ENCODE measurements at places on chromosomes 1 and 21.

DNA sequence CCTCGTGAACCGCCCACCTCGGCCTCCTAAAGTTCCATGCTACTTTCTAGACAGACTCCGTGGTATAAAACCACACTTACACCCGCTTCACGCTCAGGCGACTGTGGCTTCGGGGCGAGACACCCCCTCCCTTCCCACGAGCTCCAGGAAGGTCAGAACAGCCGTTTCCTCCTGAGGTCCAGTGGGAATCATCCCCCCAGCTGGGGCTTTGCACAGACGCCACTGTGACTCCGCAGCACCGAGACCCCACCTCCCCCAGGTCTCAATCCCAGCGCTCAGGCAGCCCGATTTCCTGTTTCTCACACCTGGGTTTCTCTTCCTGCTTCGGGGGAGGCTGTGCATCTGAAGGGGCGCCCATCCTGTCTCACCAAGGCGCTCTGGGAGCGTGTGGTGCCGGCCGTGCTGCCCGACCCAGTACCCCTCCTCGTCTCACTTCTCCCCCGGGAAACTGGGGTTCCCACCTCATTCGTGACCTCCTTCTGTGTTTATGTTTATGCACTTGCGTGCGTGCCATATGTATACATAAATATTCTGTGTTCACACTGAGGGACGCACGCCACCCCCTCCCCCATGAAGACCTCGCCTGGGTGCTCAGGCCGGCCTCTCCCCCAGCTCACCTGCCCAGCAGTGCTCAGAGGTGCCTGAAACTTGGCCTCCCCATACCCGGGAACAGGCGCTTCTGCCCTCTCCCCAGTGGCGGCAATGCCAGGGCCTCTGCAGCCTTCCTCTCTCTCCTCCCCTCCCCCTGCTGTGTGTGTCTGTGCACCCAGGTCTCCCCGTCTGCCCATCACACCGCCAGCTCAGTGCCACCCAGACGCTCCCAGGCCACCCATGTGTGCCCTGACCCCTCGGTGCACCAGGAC is 14.6 kb downstream of the SLC35E2B start:
- no peak for DNase-seq

DNA sequence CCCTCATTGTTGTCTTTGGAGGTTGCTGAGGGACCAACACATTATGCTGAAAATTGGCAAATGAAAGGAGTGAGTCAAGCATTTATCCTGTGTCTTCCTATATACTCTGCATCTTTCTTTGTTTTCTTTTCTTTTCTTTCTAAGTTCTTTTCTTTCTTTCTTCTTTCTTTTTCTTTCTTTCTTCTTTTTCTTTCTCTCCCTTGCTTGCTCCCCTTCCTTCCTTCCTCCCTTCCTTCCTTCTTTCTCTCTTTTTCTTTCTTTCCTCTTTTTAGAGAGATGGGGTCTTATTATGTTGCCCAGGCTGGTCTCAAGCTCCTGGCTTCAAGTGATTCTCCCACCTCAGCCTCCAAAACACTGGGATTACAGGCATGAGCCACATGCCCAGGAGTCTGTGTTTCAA is 28.3 kb upstream of the COX20 start:
- DNase-seq = no peak

GRCh38 chr1:5597991-5598823 is 394.0 kb downstream of the NPHP4 start:
- DNase-seq = no peak

- no peak for DNase-seq
Observed at GRCh38 chr1:89735479-89735878, 85.4 kb upstream of the LRRC8D start.

GRCh38 chr1:17405898-17406759 is 33.3 kb downstream of the RCC2 start:
- peak; percentile 27 for DNase-seq

DNA sequence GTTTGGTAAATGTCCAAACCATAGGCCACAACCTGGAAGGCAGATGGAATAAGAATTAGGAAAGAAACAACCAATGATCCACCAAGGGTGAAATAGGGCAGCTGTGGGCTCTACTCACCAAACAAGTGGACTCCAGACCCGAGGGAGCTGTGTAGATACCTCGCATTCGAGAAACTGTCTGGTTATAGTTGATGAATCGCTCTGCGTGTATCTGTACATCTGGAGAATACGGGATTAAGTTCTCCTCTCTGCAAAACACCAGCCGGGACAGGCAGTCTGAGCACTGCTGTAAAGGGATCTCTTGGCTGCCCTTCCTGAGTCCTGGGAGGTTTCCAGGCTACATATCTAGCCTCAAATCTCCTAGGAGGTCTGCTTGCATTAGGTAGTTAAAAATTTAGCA is 9.4 kb upstream of the UBR4 start:
- no peak for DNase-seq

GRCh38 chr1:198212675-198213074 is 55.9 kb downstream of the NEK7 start:
- peak; percentile 63 for DNase-seq

- no peak for DNase-seq
Observed at GRCh38 chr21:46295996-46296752, 10.0 kb downstream of the YBEY start.

- DNase-seq = no peak
Observed at GRCh38 chr1:17061892-17062291, 8.1 kb upstream of the SDHB start.

DNA sequence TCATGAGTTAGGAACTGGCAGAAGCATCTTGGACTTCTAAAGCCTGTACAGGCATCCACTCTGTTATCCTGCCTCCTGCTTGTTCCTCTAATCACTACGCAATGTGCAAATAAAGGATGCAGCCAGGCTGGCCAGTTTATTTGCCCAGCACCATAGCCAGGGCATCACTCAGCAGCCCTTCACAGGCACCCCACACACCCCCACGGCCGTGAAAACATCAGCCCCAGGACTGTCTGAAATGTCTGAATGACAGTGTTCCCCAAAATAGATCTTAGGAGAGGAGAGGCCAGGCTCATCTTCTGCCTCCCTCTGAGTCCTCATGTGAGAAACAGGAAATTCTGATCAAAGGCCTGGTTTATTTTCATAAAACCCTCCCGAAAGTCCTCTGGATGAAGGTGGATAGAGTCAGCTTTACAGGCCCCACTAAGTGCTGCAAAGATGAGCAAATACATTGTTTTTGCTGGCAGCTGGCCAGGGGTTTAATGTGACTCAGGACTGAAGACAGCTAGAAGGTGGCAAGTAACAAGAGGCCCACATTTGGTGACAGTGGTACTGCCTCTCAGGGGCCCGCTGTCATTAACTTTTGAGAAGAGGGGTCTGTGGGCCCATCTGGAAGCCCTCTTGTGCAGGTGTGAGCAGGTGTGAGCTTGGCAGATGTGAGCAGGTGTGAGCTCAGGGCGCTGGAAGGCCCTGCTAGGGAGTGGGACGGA is 32.9 kb downstream of the GRHL3 start:
- no peak for DNase-seq

DNA sequence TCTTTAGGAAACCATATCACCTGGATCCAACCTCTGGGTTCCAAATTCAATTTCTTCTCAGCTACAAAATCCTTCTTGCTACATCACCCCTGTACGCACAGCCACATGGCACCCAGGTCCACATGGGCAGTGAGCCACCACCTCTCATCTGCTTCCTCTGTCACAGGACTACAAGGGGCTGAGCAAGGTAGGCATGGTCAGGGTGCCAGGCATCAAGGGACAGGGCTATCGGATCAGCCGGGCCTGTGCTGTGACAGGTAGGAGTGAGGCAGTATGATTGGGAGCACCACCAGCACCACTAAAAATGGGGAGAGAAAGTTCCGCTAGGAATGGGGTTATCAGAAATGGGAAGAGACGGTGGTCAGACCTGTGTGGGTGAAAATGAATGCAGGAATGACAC is 29.4 kb downstream of the S100A6 start:
- no peak for DNase-seq

GRCh38 chr1:39919545-39919944 is 17.8 kb upstream of the MYCL start:
- DNase-seq = peak; percentile 41

DNA sequence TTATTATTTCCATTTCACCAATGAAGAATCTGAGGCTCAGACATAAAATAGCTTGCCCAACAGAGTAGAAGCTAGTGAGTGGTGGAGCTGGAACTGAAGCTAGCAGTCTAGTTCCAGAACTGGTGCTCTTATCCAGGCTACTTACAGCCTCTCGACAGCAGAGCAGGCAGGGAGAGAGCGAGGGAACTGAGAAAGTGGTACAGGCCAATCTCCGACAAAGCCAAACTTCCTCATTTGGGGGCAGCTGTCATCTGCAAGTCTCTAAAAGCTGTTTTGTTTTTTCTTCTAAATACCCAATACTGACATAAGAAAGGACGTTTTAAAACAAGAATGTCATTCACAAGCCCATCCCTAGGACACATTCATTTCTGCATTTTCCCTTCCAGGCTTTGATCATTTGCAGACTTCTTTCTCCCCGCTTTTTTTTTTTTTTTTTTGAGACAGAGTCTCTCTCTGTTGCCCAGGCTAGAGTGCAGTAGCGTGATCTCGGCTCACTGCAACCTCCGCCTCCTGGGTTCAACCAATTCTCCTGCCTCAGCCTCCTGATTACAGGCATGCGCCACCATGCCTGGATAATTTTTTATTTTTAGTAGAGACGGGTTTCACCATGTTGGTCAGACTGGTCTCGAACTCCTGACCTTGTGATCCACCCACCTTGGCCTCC is 20.0 kb downstream of the YIPF1 start:
- DNase-seq = no peak

All from astrocyte of the cerebellum (primary cell).